HFFc6 (cell line): ENCODE measurements at places on chromosomes 7 and 10.
A peak's percentile ranks its signal among the peaks of the same experiment; 100 is the strongest.

- DNase-seq: no peak
These were observed 105.6 kb downstream of the ZNF22 start for GRCh38 chr10:45106236-45106856.

GRCh38 chr10:77274046-77274795, 363.4 kb downstream of the KCNMA1 start:
- peak; percentile 96 for DNase-seq

DNA sequence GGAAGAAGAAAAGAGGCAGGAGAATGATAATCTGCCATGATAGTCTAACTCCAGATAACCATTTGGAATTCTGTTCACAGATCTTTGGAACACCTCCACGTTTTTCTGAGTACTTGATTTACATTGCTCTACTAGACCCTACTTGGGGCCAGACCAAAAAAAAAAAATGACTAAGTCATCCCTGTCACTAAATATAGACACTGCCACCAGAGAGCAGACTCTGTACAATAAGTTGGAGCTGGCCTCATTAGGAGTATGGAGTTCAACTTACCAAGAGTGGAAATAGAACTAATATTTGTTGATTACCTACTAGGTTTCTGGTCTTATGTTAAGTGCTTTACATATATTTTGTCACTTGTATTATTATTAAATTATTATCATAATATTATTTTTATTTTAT, 80.9 kb upstream of the ZNF800 start:
- DNase-seq: no peak

- DNase-seq: no peak
These were observed 389 bp upstream of the FBXL15 start for GRCh38 chr10:102420181-102420713.
